PC-9 (cell line): ENCODE measurements at places on chromosomes 12 and 14.

GRCh38 chr14:53571641-53572328 is 384.8 kb downstream of the BMP4 start:
- H3K4me1 ChIP-seq: no peaks in the 10 kb centered on the region
- no peak overlapping the region for H3K27ac ChIP-seq

DNA sequence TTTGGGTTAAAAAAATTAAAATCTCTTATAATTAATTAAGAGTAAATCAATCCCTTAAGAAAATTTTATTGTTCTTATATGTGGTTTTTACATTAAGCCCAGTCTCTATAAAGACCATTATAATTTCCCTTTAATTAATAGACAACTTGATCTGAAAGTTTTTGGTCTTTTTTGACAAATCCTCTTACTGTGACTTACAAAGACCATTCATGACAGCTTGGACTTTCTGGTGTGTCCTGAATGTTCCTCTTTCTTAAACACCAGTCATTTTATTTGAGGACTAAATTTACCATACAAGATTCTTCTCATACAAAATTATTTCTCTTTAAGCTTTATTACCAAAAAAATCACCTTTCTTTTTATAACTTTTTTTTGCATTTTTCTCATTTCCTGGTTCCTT is 368.3 kb downstream of the ADGRD1 start:
- no peaks in the 10 kb centered on the region for H3K27me3 ChIP-seq
- no peak overlapping the region for H3K27ac ChIP-seq
- no peaks in the 10 kb centered on the region for H3K36me3 ChIP-seq
- H3K4me3 ChIP-seq: no peak overlapping the region
- H3K4me1 ChIP-seq: no peaks in the 10 kb centered on the region
- DNase-seq: no peak

- H3K27ac ChIP-seq: no peak overlapping the region
- H3K4me3 ChIP-seq: no peak overlapping the region
- no peaks in the 10 kb centered on the region for H3K36me3 ChIP-seq
- no peaks in the 10 kb centered on the region for H3K27me3 ChIP-seq
- DNase-seq: no peak
Observed at GRCh38 chr14:58315606-58316005, 17.3 kb downstream of the ARID4A start.

DNA sequence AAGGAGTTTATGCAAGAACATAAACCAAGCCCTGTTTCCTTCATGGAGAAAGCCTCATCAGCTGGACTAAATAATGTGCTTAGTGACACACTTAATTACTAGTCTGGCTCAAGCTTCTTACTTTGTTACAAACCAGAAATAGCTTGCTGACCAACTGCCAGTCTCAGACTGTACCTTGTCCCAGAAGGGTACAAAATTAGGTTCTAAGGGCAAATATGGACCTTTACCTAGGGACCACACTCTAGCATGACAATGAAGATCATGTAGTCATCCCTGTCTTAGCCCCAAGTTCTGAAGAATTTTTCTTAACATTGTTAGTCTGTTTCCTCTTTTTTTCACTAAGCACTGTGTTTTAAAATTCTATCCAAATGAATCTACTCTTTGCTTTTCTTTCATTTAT is 2.2 kb downstream of the AMN1 start:
- DNase-seq: no peak
- peaks cover 13% of the 10 kb centered on the region; the same call in 1 of the 2 replicates for H3K4me1 ChIP-seq
- H3K36me3 ChIP-seq: no peaks in the 10 kb centered on the region
- no peaks in the 10 kb centered on the region for H3K27me3 ChIP-seq
- no peak overlapping the region for H3K27ac ChIP-seq

DNA sequence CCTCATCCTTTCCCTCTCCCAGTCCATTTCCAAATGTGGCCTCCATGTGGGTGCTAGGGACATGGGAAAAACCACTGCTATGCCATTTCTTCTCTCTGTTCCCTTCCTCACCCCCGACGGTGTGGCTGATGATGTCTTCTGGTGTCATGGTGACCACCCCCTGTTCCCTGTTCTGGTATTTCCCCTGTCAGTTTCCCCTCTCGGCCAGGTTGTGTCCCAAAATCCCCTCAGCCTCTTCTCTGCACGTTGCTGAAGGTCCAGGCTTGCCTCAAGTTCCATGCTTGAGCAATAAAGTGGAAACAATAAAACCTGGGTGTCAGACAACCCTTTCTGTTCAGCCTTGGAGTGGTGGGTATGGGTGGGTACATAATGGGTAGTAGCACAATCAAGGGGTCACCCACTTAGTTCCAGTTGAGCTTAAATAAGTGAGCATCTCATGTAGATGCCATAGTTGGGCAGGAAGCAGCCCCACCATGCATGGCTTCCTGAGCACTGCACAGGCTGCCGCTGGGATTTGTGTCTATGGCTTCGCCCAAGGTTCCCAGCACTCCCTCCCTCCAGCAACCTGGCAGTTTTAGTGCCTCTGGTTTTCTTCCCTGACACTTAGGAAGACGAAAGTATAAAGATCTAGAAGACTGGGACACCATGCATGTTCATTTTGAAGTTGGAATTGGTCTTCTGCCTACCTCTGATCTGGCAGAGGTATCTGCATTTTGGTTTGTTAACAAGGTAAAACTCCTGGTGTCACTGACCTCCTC is 8.7 kb upstream of the ITFG2 start:
- H3K27me3 ChIP-seq: no peaks in the 10 kb centered on the region
- H3K4me3 ChIP-seq: no peak overlapping the region
- no peaks in the 10 kb centered on the region for H3K4me1 ChIP-seq
- peaks cover 51% of the 10 kb centered on the region for H3K36me3 ChIP-seq
- DNase-seq: no peak

GRCh38 chr12:4855121-4855924 is 54.4 kb upstream of the KCNA1 start:
- no peak overlapping the region for H3K27ac ChIP-seq
- H3K36me3 ChIP-seq: no peaks in the 10 kb centered on the region
- peak; percentile 43 for DNase-seq
- H3K4me1 ChIP-seq: no peaks in the 10 kb centered on the region
- peaks cover 95% of the 10 kb centered on the region for H3K27me3 ChIP-seq

DNA sequence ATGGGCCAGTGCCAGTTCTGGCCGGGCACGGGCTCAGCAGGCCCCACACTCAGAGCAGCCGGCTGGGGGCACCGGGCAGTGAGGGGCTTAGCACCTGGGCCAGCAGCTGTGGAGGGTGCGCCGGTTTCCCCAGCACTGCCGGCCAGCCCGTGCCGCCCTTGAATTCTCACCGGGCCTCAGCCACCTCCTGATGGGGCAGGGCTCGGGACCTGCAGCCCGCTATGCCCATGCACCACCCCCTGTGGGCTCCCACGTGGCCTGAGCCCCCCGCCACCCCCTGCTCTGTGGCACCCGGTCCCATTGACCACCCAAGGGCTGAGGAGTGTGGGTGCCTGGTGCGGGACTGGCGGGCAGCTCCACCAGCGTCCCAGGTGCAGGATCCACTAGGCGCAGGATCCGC is 15.4 kb upstream of the GTF2A1 start:
- no peak overlapping the region for H3K27ac ChIP-seq
- DNase-seq: no peak
- no peak overlapping the region for H3K4me3 ChIP-seq
- no peaks in the 10 kb centered on the region for H3K27me3 ChIP-seq
- peaks cover 13% of the 10 kb centered on the region; the same call in 1 of the 2 replicates for H3K4me1 ChIP-seq

- no peaks in the 10 kb centered on the region; the same call in 1 of the 2 replicates for H3K27me3 ChIP-seq
- no peaks in the 10 kb centered on the region for H3K4me1 ChIP-seq
- no peak overlapping the region for H3K4me3 ChIP-seq
- H3K36me3 ChIP-seq: no peaks in the 10 kb centered on the region
- DNase-seq: no peak
- no peak overlapping the region for H3K27ac ChIP-seq
Observed at GRCh38 chr14:97166497-97166896, 369.3 kb downstream of the VRK1 start.

DNA sequence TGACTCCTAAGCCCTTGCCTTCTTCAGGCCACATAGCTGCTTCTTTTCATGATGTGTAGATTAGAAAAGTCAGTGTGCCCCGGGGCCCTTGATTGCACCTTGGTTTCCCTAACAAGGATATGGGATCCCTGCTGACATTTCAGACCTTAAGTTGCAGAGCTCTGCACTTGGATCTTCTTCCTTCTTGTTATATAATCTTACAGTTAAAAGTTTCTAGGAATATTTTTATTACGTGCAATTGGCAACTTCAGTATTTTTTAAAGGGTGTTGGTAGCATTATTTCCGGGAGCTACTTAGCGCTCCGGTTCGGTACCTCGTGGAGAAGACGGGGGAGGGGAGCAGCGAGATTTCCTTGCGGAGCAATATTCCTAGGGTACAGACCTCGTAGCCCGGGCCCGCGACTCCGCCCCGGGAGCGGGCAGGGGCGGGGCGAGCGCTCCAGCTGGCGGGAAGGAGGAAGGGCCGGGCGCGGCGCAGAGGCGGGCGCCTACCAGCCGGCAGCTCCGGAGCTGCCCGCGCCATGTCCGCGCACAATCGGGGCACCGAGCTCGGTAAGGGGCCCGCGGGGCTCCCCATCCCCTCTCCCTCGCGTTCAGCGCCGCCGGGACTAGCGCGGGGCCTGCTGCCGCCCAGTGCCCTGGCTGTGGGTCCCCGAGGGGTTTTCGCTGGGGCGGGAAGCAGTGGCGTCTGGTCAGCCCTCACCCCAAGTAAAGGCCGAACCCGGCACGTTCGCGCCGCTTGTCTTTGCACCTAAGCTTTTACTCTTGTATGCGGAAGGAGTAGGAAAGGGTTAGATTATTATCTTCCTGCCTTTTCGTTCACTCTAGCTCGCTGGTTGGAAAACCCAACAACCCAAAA is at the start of gene DERA:
Gene DERA, plus strand, starts transcription at position 469 of the 858 bp plus-strand sequence. Its CDS starts 52 bp downstream, at position 521.
- no peaks in the 10 kb centered on the region for H3K36me3 ChIP-seq
- no peaks in the 10 kb centered on the region for H3K27me3 ChIP-seq
- peak within 1 kb of the TSS; percentile 80 for H3K4me3 ChIP-seq
- peak within 1 kb of the TSS; percentile 82 for H3K27ac ChIP-seq

DNA sequence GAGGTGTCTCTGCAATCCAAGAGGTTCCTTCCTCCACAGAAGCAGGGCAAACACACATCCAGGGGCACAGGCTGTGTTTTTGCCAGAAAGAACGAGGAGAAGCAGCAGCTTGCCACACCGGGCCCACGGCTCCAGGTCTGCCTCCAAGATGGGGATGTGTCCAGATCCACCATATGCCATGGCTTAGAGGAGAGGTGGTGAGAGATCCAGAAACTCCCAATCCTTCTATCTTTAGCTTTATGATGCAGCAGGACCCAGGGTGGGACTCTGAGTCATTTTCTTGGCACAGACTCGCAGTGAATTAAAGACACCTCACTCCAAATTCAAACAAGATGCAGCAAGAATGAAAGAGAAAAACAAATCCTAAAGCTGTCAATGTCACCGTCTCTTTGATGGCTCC is 481.4 kb upstream of the TMEM132C start:
- H3K27ac ChIP-seq: no peak overlapping the region
- DNase-seq: no peak
- H3K4me3 ChIP-seq: no peak overlapping the region
- H3K4me1 ChIP-seq: no peaks in the 10 kb centered on the region
- H3K36me3 ChIP-seq: no peaks in the 10 kb centered on the region
- H3K27me3 ChIP-seq: peaks cover 15% of the 10 kb centered on the region; the same call in 1 of the 2 replicates

DNA sequence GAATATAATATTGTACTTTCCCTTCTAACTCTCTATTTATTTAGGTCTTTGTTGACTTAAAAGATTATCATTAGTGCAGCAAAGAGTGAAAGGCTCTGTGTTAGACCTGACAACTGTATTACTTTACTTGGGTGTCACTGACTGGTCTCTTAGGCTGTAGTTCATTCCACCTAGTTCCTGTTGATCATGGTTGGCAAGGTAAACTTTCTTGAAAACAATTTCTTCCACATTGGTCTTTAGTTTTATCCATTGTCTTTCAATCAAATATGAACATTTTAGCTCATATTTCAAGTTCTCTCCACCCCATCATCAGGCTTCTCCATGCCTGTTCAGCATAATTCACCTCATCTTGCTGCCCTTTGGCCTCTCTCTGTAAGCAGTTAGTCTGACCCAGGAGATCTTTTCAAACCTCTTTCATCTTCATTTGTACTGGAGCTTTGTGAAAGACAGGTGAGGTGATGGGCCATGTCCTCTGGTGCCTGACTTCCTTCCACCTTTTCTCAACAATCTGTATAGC is 32.1 kb upstream of the PPM1H start:
- H3K36me3 ChIP-seq: no peaks in the 10 kb centered on the region
- H3K27me3 ChIP-seq: no peaks in the 10 kb centered on the region
- H3K27ac ChIP-seq: peak overlapping the region; percentile 71
- H3K4me1 ChIP-seq: peaks cover 15% of the 10 kb centered on the region; the same call in 1 of the 2 replicates
- no peak for DNase-seq

DNA sequence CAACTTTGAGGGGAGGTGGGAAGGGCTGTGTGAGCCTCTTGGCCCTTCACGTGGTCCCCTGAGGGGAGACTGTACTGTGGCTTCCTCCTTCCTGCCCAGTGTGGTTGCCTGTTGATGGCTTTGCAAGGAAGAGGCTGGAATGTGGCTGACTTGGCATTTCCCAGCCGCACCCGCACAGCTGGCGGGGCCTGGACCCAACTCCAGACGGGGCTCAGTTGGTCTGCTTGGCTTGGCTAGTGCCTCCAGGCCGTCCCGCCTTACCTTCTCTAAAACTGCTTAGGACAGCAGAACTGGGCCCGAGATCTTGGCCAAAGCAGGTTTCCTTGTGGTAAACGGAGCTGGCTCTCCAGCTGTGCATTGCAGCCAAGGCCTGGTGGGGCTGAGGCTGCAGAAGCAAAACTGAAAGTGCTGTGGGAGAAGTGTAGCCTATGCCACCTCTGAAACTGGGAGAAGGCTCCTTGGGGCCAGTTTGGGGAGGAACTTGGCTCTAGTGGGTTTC is 139.5 kb downstream of the SMOC1 start:
- no peaks in the 10 kb centered on the region for H3K36me3 ChIP-seq
- DNase-seq: no peak
- peaks cover 7% of the 10 kb centered on the region; the same call in 1 of the 2 replicates for H3K27me3 ChIP-seq
- H3K4me3 ChIP-seq: no peak overlapping the region
- H3K27ac ChIP-seq: no peak overlapping the region

DNA sequence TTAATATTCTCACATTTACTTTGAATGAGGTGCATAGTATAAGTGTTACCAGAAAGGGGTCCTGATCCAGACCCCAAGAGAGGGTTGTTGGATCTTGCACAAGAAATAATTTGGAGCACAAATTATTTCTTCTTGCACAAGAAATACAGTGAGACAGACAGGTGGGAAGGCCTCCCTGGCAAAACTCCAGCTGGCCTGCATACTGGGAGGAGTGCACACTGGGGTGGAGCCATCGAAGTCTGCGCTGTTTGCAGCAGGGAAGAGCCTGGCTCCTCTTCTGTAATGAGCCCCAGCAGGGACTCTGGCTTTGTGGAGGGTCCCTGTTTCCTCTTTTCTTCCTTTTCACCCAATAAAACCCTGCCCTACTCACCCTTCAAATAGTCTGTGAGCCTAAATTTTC is 141.6 kb downstream of the GLT1D1 start:
- no peaks in the 10 kb centered on the region for H3K36me3 ChIP-seq
- no peak overlapping the region for H3K4me3 ChIP-seq
- H3K27me3 ChIP-seq: peaks cover 8% of the 10 kb centered on the region
- no peaks in the 10 kb centered on the region for H3K4me1 ChIP-seq

DNA sequence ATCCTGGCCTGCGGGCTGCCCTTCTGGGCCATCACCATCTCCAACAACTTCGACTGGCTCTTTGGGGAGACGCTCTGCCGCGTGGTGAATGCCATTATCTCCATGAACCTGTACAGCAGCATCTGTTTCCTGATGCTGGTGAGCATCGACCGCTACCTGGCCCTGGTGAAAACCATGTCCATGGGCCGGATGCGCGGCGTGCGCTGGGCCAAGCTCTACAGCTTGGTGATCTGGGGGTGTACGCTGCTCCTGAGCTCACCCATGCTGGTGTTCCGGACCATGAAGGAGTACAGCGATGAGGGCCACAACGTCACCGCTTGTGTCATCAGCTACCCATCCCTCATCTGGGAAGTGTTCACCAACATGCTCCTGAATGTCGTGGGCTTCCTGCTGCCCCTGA is 15.4 kb upstream of the BDKRB1 start:
- H3K27me3 ChIP-seq: no peaks in the 10 kb centered on the region
- no peak overlapping the region for H3K27ac ChIP-seq
- H3K36me3 ChIP-seq: no peaks in the 10 kb centered on the region
- peaks cover under 1% of the 10 kb centered on the region for H3K4me1 ChIP-seq
- DNase-seq: no peak
